ENCODE measurements at places on chromosomes 7 and 10.

- DNase-seq: no peak
Observed at GRCh38 chr10:132788831-132789219, 2.9 kb upstream of the NKX6-2 start.

DNA sequence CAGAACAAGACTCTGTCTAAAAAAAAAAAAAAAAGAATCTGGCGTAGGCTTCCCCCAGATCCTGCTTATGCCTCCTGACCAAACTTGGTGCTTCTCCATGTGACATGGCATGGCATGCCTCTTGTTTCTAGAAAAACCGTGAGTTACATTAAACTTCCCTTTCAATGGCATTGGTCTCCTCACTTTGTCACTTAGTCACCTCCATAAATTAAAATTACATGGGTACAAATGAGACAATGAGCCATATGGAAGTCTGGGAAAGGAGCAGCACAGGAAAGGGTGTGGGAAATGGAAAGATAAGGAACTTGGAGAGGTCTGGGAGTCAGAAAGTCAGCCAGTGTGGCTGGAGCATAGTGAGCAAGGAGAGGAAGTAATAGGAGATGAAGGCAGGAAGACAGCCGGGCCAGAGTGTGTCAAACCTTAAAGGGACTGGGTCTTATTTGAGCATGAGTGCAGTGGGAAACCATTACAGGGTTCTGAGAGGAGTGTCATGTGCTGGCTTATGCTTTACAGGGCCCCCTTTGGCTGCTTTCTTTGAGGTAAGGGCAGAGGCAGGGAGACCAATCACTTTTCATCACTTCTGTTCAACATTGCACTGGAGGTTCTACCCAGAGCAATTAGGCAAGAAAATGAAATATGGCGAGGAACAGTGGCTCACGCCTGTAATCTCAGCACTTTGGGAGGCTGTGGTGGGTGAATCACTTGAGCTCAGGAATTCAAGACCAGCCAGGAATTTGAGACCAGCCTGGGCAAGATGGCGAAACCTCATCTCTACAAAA, 21.3 kb upstream of the ZMIZ2 start:
- DNase-seq: no peak

DNA sequence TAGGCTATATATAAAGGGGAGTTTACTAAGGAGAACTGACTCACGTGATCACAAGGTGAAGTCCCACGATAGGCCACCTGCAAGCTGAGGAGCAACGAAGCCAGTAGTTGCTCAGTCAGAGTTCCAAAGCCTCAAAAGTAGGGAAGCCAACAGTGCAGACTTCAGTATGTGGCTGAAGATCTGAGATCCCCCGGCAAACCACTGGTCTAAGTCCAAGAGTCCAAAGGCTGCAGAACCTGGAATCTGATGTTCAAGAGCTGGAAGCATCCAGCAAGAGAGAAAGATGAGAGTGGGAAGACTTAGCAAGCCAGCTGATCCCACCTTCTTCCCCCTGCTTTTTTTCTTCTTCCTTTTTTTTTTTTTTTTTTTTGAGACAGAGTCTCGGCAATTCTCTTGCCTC, 27.0 kb upstream of the GSDME start:
- no peak for DNase-seq

- no peak for DNase-seq
Observed at GRCh38 chr7:259751-260405, 30.1 kb upstream of the FOXL3 start.

DNA sequence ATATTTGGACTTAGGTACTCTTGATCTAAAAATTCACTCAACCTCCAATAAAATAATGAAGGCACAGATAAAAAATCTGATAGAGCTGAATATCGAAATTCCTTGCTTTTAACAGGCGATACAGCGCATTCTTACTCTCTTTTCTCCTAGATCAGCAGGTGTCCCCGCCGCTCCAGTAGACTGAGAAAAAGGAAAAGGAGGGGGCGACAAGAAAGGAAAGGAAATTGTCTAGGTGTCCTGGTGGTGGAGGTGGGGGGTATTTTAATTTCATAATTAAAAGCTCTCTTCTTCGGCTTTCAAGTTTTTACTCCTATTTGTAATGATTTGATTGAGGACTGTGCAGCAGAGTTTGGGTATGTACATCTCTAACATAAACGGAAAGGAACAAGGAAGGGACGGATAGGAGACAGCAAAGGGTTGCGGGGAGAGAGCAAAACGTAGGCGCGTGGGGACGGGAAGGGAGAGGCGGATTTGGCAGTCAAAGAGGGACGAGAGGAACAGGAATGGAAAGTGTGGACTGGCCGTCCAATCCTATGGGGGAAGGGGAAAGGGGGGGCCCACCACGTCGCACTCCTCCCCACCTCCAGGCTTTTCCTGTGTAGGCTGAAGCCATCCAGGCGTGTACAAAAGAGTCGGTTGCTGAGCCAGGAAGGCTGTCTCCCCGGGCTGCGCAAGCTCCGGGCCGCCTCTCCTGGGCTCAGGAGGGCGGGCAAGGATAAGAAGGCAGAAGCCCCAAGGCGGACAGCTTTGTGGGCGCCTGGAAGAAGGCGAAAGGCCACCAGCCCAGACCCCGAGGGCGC, 875 bp upstream of the HECTD2 start:
- peak; percentile 85 for DNase-seq

DNA sequence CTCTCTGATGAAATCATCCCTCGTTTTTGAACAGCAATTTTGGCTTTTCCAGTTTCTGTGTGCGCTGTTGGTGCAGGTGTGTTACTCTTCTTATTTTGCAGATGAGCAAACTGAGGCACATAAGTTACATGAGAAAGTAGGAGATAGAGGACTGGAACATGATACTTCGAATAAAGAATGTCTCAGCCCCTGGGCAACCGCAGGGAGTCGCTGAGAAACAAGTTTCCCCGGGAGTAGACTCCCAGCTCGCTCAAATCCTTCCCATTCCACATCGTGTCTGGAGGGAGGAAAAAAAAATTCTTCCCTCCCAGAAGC, 18.0 kb downstream of the MXI1 start:
- DNase-seq: no peak

DNA sequence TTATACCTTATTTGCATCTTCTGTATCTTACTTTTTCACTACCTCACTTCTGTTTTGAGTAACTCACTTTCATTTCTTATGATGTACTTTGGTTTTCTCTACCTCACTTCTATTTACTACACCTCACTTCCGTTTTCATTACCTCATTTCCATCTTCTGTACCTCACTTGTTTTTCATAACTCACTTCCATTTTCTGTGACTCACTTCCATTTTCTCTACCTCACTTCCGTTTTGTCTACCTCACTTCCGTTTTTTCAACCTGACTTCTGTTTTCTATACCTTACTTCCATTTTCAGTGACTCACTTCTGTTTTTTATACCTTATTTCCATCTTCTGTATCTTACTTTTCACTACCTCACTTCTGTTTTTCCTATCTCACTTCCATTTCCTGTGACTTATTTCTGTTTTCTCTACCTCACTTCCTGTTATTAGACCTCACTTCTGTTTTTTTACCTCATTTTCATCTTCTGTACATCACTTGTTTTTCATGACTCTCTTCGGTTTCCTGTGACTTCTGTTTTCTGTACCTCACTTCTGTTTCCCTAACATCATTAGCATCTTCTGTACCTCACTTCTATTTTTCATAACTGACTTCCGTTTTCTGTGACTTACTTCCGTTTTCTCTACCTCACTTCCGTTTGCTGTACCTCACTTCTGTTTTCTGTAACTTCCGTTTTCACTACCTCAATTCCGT, 493.1 kb upstream of the AKR1E2 start:
- DNase-seq: no peak

GRCh38 chr10:104033401-104033930, 52.2 kb downstream of the COL17A1 start:
- DNase-seq: no peak

GRCh38 chr7:117273814-117274225, 49.0 kb downstream of the WNT2 start:
- no peak for DNase-seq

DNA sequence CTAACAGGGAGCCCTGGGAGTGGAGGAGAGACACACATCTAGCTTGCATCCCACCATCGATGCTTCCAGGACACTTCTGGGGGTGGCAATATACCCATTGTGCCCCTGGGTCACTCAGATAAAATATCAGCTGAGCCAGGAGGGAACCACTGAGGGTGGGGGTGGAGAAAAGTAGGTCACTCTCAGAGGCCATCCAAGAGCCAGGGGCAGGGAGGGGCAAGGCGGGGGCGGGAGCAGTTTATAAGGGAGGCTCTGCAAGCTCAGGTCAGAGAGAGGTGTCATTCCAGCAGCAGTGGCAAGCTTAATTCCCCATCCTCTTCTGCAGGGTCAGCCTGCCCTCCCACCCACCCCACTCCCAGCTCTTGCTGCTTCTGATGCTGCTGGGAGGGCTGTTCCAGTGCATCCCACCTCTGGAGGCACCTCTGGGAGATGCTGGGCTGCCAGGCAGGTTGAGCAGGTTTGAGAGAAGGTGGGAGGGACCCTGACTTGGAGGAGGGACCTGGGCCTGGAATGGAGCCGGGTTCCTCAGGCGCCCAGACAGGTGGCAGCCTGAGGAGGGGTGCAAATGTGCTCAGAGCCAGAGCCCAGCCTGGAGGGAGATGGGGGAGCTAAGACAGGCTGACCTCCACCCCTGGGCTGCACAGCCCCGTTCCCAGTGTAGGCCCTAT, 20.1 kb upstream of the TLX1 start:
- DNase-seq: no peak

- DNase-seq: no peak
Observed at GRCh38 chr10:79027147-79028055, 41.4 kb upstream of the ZMIZ1 start.

DNA sequence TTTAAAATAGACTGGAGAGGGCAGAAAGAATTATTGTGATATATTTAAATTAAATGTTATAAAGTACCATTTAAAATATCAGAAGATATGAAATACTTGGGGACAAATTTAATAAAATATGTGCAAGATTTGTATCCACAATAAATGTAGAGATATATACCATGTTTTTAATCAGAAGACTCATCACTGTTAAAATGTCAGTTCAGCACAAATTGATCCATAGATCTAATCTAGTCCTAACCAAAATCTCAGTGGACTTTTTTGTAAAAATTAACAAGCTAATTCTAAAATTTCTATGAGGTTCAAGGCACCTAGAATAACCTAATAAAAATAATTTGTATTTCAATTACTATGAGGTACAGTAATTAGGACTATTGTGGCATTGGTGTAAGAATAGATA, 96.4 kb downstream of the CTNNA3 start:
- no peak for DNase-seq

Measured in fibroblast of the conjunctiva (primary cell).